ENCODE measurements at places on chromosomes 3 and 15. TPM values are rescaled to one million over a fixed set of nuclear protein-coding genes. Genes with fewer than 3 reads are reported as not detected.

TGM4 gene
- 0.07 TPM for polyA plus RNA-seq

ALG3 gene
- polyA plus RNA-seq, result 23.9 TPM

ALDH1L1 gene
- polyA plus RNA-seq, result 0.07 TPM

AADAC gene
- 7.3 TPM for polyA plus RNA-seq

C3orf85 gene
- not detected for polyA plus RNA-seq

GRCh38 chr3:172506094-172506493, 17.1 kb downstream of the TNFSF10 start:
- DNase-seq, result no peak

DNA sequence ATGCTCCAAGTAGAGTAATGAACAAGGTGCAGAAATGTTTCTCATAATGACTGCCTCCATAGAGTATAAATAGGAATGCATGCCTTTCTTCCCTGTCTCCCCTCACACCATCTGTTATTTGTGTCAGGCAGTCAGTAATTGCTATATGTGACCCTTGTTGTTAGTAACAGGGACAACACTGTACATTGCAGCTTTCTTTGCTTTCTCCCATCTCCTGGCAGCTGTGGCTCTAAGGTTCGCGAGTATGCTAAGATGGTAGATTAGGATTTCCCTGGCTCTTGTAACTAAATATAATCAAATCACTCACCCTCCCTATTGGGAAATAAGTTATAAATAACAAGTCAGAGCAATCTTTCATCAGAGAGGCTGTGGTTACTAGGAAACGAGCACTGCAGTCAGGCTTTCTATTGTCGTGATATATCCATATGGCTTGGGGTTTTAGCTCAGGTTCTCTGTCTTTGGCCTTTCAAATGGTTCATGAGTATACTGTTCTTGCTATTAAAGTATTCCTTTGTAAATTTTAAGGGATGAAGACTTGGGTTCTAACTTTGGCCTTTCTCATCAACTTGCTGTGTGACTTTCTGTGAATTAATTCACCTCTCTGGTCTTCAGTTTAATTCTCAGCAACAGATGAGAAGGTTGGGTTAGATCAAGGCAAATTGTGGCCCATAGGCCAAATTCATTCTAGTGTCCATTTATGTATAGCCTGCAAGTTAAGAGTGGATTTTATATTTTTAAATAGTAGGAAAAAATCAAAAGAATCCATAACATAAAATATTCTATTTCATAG, 8.1 kb upstream of the MINDY4B start:
- DNase-seq, result peak; percentile 95

DNA sequence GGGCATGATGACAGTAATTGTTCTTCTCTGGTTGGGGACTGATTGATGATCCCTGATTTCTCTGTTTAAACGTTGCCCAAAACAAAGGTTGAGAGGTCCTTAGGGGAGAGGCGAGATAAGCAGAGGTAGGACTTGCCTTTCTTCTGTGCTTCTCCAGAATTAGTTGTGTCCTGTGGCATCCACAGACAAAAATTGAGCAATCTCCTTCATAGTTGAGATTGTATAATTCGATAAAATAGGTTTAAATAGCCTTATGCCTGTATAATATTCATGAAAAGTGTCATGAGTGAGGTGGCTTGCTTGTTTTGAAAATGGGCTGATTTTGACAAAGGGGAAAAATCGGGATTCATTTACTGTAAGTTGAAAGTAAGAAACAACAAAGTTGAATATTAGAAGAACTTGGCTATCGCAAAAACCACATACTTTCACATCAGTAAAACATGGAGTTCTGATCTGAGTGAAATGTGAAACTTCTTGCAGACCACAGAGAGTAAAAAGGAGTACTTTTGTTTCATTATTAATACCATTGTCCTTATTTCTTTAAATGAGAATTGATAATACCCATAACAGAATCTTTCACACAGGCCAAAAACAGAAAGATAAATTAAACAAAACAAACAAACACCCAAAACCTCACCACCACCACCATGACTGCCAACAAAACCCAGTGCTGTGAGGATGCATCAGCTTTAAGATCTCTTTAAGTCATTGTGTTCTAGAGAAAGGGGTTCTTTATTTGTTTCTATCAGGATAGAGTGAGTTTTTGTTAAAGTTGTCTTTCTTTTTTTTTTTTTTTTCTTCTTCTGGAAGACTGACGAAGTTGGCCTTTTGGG, 155.7 kb downstream of the LPP start:
- no peak for DNase-seq

DNA sequence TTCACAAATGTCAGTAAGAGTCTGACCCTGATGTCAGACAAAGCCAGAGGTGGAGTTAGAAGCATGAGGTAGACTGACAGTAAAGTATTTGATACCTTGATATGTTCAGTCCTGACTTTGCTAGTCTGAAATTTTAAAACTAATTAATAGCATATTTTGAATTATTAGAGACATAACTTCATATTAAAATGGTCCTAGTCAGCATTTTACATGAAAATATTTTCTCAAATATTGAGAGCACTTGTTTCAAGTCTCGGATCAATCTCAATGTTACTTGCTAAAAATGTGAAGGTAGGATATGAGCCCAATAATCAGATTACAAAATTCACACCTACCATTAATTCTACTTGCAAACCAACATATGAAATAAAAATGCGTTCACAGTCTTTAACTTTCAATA, 58.1 kb upstream of the TTC14 start:
- DNase-seq, result no peak

- DNase-seq, result no peak
These were observed 97.3 kb downstream of the CORO2B start for GRCh38 chr15:68676011-68676605.

GRCh38 chr3:192216067-192216466, 511.3 kb downstream of the FGF12 start:
- DNase-seq, result no peak

DNA sequence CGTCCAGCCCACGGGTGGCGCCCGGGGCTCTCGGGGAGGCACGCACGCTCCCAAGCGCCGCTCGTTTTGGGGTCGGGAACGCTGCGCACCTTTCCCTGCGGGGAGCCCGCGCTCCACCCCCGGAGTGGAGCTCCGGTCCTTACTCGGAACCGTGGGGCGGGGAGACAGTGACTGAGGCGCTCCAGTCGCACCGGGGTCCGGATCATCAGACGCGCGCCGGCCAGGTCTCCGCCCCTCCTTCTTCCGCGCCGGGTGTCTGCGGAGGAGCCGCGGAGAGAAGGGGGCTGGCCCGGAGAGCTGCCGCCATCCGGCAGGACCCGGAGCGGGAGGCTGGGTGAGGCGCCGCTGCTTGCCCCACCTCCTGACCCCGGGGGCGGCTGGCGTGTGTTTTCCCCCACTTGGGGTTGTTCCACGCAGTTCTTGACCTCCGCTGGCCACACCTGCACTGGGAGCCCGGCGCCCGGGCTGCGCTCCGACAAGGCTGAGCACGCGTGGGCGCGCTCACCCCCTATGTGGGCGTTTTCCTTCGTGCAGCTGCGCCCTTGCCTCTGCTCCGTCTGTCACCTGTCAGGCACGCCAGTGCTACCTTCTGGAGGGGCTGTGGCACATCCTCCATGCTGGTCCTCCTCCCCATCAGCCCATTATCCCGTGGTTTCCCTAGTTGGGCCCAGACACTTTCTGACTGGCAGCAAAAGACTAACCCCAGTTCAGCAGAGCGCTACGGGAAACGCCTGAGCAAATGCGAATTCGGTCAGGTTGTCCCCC, at the start of gene MCF2L2:
Gene MCF2L2, minus strand, starts transcription at position 173 of the 765 bp plus-strand sequence. CDS start 642 bp downstream, outside the sequence.
- peak; percentile 46 for DNase-seq

- no peak for DNase-seq
These were observed 13.1 kb downstream of the CCR5AS start for GRCh38 chr3:46393554-46394434.

DNA sequence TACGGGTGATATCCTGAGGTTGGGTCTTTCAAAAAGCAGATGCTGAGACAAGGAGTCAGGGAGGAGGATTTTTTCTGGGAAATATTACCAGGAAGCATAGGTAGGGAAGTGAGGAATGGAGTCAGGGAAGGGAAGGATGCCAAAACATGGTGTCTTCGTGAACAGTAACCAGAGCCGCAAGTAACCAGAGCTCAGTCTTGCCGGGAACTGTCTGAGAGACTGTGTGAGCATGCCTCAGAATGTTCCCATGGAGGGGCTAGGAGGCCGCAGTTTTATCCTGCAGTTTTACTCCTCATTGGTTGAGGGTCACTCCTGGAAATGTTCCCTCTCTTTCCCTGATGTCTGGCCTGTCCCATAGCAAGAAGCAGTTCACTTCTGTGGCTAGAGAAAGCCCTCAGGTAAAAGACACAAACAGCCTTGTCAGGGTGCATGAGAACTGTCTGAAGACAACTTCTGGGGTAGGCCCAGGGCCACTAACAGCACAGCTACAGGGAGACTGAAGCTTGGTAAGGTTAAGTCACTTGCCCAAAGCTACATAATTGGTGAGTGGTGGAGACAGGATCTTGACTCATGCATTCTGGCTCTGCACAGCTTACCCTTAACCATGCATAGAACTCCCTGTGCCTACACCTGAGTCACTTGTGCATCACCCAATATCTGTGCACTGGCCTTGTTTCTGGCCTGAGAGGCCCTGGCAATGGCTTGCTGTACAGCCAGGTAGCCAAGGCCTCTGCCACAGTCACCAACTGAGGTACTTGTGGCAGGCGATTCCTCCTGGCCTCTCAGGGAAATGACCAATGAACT, 76.3 kb upstream of the FRMD4B start:
- DNase-seq, result no peak

- DNase-seq, result peak; percentile 46
These were observed 40.5 kb downstream of the HES1 start for GRCh38 chr3:194176274-194176991.

GRCh38 chr15:97806766-97807165, 153.7 kb upstream of the ARRDC4 start:
- DNase-seq, result no peak

DNA sequence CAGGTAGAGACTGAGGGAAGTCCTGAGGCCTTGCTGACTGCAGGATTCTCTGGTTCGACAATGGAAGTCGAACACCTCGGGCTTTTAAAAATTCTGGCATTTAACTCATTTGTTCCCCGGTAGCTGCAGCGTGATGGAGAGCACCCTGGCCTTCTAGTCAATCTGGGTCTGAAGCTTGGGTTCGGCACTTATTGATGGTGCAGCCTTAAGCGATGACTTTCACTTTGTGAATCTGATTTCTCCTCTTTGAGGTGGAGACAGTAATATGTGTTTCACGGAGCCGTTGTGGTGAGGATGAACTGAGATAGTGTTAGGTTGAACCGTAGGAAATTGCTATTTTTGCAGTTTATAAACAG, 621 bp upstream of the PARP6 start:
- no peak for DNase-seq

GRCh38 chr3:132253262-132253878, 63.8 kb upstream of the ACP3 start:
- peak; percentile 79 for DNase-seq

GRCh38 chr3:64049136-64049535, 25.8 kb upstream of the PSMD6 start:
- DNase-seq, result no peak

DNA sequence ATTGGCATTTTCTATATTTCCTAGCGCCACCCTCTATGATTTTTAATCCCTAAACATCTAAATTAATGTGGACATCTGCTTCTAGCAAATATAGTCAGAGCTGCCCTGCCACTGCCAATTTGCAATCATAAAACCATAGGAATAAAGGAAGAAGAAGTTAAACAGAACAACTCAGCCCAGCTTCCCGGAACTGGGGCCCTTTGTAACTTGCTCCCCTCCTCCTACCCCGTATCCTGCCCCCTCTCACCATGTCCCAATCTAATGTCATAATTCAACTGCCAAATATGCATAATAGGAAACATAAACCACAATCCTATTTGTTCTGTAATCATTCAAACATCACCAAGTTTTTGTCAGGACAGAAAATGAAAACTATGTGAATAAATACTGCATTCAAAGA, 74.4 kb upstream of the ACP3 start:
- DNase-seq, result no peak

DNA sequence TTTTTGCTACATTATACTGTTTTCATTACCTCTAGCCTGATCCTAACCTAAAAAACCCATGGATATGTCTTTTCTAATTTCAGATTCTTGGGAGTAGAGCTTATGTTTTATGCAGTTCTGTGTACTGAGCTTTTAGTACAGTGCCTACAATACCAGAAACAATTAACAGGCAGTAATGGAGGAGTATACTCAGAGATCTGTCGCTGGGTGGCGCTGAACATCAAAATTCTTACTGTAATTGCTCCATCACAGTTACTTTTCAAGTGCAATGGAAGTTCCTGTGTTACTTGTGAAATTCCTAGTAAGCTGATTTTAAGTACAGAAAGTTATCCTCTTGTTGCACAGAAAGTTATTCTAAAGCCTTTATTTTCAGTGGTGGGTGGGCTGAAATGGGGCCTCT, 66.9 kb downstream of the RNF13 start:
- peak; percentile 59 for DNase-seq

DNA sequence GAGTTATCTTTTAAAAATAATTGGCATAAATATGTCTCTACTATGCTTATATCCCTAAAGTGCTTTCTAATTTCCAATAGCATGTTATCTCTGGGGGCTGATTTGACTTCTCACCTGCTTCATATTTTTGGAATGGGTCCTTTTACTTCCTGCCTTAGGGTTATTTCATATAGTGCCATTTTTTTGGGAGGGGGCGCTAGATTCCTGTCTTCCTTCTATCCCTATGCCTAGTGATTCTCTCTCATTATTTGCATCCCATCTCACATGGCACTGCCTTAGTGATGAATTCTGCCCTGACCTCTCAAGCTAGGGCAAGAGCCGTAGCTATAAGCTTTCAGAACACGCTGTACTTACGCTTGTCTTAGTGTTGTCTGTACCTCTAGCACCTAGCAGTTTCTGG, 150.3 kb upstream of the SLITRK3 start:
- DNase-seq, result no peak

Measured in muscle of leg (tissue), 16 donors.